ENCODE measurements at places on chromosomes 3 and 15.
A peak's percentile ranks its signal among the peaks of the same experiment; 100 is the strongest.

DNA sequence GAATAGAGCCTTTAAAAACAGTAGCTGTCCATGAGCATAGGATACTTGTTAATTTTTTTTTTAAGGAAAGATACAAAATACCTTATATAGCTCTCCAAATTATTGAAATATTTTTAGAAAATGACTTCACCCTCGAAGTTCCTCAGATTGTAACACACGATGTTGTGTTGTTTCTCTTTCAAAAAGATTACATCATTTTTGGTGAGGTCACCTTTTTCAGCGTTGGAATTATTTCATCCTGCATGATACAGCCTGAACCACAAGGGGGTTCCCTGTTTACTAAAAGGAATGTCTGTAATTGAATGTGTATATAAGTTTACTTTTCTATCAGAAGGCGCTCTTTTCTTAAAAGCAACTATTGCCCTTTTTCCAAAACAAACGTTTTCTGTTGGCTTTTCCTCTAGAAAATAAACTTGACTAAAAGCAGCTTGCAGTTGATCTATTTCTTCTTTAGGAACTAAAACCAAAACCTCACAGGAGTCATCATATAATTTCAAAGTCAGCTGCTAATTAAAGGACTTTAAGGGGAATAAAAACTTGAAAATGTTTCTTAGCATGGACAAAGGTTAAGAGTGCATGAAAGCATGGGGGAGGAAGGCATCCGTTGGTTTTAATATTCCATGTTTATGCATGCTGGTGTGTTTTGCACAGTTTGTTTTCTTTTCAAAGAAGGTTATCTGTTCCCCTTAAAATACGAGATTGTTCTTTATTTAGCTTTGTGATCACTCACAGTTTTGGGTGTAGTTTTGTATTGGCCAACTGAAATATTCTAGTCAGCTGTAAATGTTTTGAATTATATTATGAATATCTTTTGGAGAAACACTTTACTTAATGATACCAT, 29.4 kb downstream of the LYSMD4 start:
- no peak for DNase-seq

DNA sequence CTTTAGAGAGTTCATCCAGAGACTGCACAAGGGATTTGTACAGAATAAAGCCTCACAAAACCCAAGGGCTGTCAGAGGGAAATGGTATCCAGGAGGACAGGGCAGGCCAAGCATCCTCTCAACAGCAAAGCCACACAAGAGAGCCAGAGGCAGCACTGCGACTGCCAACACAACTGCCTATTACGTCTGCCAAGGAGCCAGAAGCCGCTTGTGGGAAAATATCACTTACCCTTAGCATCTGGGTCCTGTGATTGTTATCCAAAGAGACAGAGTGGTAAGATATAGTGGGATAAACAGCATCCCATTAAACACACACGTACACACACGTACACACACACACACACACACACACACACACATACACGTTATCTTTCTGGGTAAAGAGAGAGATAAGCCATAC, 618.3 kb upstream of the AGTR1 start:
- peak; percentile 68 for DNase-seq

- peak; percentile 44 for DNase-seq
Observed at GRCh38 chr15:58224068-58224467, 85.9 kb downstream of the AQP9 start.

DNA sequence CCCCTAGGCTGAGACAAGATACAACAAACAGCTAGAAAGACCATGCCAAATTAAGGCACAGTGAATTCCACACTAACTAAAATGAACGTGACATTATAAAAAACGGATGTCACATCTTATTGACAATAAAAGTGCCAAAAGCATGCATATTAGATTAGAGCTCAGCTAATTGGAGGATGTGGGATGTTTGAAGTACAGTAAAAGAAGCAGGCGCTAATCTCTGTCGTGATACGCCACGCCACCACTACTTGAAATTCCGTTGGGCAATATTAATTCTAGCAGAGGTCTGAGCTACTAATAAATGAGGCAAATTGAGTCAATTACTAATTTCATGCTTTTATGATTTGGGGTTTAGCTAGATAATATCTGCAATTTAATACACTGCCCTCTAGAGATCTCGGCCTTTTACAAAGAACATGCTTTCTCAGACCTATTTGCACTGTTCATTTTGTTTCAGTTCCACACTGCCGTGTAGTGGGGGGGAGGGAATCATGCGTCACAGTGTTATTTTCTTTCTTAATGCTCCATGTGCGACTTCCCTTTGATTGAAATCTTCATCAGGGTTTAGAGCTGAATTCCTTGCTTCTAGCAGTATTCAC, 52.9 kb upstream of the ROBO2 start:
- DNase-seq, result no peak

DNA sequence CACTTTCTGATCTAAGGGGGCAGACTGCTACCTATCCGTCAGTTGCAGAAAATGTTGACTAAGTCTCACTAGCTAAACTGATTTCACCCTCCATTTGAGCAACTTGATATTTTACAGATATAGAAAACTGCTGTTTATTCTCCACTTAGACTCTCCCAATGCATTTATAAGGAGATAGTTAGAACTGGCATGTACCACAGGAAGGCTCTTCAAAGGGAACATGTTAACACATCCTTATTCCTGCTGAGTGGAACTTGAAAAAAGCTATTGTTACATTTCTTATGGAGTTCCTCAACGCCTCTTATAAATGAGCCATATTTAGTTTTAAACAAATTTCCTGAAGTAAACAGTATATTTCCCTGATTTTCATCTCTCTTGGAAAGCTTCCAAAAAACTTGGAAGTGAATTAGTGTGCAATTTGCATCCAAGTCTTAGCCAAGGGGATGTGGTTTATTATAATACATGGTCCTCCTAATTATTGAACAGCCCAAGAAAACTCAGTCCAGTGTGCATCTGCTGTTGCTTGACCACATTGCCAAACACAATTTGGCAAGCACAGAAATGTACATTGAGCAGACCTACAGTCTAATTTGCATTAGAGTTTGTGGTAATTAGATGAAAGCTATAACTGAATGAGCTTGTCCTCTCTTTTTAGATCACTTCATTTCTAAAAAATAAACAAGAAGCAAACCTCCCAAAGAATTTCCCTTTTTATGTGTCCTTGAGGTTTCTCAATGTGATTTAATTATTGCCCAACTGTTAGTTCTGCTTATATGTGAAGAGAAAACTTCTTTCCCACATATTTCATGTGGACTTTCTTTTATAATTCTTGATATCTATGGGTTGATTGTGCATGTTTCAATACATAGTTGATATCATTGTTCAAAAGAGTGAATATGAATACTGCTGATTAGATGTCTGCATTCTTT, 72.6 kb upstream of the DPH6 start:
- no peak for DNase-seq

GRCh38 chr3:82957696-82958095, 1196.3 kb upstream of the GBE1 start:
- DNase-seq, result no peak

DNA sequence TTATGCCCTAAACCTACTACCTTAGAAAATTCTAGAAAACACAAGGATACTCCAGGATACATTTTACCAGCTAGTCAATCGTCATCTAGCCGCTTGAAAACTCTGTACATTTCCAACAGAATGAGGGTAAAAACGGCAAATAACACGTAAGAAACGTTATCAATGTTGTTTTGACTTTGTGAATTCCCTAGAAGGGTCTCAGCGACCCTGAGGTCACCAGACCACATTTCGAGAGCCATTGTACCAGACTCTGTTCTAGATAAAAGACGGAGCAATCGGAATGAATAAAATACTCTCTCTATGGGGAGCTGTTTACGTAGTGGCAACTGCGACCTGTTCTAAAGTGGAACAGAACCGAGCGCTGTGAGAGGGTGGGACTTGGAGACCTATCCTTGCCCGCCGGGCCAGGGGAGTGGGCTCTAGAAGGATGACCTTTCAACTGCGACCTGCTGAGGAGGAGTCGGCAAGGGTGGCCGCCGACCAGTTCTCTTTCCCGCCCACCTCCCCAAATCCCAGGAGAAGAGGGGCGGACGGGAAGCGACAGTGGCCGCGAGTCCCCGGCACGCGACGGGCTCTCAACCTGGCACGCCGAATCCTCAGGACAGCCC, 778 bp upstream of the AP4E1 start:
- no peak for DNase-seq

- DNase-seq, result no peak
Observed at GRCh38 chr3:159236321-159236720, 434.5 kb downstream of the MFSD1 start.

GRCh38 chr15:75234191-75234810, 23.8 kb upstream of the GOLGA6C start:
- DNase-seq, result no peak

- no peak for DNase-seq
Observed at GRCh38 chr3:23880703-23881339, 36.0 kb downstream of the NKIRAS1 start.

- DNase-seq, result no peak
Observed at GRCh38 chr3:188925376-188925775, 246.4 kb upstream of the TPRG1 start.

GRCh38 chr3:77040926-77041722, 1.2 kb downstream of the ROBO2 start:
- DNase-seq, result no peak

GRCh38 chr3:151873398-151873797, at the start of gene SUCNR1:
Gene SUCNR1, plus strand, starts transcription at chr3:151873643. Its CDS starts 6,250 bp downstream, at chr3:151879893.
- DNase-seq, result no peak

GRCh38 chr3:167851171-167851570, 115.7 kb downstream of the SERPINI1 start:
- no peak for DNase-seq

DNA sequence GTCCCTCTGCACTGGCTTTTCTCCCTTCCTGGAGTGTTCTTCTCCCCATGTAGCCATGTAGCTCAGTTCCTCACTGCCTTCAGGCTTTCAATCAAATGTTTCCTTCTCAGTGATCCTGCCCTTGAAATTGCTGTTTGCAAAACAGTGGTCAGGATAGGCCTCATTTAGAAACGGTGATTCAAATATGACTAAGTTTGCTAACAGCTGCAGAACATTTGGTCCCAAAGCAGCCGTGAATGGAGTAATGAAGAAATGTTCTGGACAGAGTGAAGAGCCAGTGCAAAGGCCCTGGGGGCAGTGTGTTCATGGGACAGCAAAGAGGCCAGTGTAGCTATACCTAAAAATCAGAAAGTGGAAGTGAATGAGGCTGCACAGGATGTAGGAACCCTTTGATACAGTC, 223.4 kb downstream of the FEZF2 start:
- DNase-seq, result no peak

DNA sequence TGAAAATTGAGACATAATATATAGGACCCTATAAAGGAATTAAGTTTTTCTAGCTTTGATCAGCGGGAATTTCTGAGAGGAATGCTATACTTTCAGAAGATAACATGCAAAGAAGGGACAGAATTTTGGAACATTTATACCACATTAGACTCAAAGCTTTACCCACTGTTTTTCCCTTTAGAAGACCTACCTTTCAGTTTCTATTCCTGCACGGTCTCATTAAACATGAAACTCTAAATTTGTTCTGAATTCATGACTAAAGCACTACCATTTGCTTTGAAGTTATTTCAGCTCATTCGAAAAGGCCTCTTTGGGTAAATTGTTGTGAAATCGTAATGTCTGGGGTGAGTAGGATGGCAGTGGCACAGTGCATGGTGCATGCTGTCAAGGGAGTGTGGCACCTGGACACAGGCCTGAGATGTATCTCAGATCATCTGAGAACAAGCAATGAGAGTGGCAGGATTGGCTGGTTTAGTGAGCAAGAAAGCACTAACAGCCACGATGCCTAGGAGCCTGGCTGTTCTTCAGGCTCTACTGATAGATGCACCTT, 42.5 kb downstream of the CHCHD4 start:
- no peak for DNase-seq

GRCh38 chr15:99058421-99058870, 46.4 kb upstream of the SYNM start:
- DNase-seq, result no peak

DNA sequence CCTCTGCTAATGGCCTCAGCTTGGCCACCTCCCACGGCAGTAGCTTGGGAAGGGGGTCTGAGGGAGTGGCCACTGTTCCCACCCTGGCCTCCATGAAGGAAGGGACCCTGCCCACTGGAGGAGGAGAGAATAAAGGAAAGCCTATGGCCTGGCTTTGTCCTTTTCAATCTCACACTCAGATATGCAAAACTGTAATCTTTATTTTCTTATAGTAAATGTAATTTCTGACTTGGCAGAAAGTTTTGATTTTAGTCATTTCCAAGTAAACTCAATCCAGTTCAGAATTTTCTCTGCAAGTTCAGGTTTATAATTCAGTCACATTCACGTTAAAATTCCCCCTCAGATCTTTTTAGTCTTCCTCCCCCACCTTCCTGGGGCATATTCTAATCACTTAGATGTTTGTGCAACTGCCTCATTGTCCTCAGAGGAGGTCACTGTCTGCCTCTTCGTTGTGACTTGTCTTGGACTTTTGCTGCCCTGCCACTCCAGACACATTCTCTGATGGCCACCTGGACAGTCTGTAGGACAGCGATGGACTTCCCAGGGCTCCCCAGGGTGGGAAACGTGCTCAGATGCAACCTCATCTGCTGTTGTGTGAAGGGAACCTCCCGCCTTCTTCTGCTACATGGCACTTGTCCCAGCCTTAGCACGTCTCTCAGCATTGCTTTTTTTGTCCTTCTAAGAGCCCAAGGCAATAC, 222.8 kb upstream of the TBL1XR1 start:
- no peak for DNase-seq

DNA sequence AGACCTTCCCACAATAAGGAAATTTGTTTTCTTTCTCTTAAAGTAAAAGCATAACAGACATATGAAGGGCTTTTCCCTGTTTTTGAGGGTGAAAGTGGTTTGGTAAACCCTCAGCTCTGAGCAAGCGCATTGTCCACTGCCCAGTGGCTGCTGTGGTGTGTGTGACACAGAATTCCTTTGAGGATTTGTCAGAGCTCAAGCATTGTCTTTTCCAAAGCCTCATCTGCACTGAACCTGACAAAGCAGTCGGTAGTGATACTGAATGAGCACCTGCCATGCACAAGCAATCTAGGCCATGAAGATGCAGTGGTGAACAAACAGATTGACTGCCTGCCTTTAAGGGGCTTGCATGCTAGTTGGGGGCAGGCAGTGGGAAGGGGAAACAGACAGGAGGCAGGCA, 128.3 kb downstream of the PLCL2 start:
- no peak for DNase-seq

DNA sequence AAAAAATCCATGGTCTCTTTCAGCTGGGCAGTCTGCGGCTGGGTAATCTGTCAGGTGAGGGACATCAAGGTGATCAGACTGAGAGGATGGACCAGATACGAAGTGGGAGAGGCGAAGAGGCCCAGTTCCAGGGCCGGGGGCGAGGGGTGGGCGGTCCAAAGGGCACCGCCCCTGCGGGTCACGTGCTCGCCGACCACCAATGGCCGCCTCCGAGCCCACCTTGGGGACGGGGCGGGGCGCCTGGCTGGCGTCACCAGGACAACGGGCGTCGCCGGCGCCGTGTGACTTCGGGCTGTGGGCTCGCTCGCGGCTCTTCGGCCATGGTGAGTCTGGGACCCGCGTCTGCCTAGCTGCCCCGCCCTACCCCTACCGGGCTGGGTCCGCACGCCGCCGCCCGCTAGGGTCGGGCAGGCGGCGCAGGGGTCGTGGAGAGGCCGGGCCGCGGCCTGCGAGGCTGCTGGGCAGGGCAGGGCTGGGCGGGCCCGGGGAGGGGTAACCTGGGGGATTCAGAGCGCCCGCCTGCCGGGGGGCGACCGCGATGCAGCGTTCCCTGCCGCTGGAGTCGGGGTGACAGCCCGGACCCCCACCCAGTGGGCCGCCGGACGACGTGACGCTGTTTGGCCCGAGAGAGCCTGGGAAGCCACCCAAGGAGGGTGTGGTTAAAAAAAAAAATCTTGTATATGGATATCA, at the start of gene FBXL2:
Gene FBXL2, plus strand, starts transcription at position 250 of the 690 bp plus-strand sequence. Its CDS starts 71 bp downstream, at position 321.
- peak; percentile 78 for DNase-seq

- DNase-seq, result peak; percentile 66
Observed at GRCh38 chr3:126394179-126394976, at the start of gene CFAP100. Gene CFAP100, plus strand, starts transcription at chr3:126394909. Its CDS starts 1,092 bp downstream, at chr3:126396001.
